ENCODE measurements at places on chromosomes 11 and 22. TPM values are rescaled to one million over a fixed set of nuclear protein-coding genes. Genes with fewer than 3 reads are reported as not detected.
A peak's percentile ranks its signal among the peaks of the same experiment; 100 is the strongest.

GRCh38 chr11:1854132-1854948 is 1.5 kb downstream of the LSP1 start:
- DNase-seq: no peak

GRCh38 chr11:59643390-59643789 is 25.4 kb downstream of the PATL1 start:
- DNase-seq: no peak

DNA sequence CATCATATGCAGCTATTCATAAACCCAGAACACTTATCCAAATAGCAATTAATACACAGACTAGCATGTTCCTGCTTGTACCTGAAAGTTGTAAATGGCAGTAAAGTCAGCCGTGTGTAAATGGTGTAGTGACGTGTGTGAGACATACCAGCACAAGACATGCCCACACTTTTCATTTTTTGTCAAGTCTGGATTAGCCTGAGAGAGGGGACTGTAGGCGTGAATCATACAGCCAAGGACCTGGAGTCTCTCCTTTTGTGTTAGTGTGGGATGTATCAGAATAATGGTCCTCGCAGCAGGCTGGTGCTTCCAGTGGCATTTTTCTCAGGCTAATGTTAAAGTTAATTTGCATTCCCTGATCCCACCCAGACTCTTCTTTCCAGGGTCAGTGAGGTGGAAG is 116.8 kb upstream of the BMAL1 start:
- DNase-seq: peak; percentile 98

DNA sequence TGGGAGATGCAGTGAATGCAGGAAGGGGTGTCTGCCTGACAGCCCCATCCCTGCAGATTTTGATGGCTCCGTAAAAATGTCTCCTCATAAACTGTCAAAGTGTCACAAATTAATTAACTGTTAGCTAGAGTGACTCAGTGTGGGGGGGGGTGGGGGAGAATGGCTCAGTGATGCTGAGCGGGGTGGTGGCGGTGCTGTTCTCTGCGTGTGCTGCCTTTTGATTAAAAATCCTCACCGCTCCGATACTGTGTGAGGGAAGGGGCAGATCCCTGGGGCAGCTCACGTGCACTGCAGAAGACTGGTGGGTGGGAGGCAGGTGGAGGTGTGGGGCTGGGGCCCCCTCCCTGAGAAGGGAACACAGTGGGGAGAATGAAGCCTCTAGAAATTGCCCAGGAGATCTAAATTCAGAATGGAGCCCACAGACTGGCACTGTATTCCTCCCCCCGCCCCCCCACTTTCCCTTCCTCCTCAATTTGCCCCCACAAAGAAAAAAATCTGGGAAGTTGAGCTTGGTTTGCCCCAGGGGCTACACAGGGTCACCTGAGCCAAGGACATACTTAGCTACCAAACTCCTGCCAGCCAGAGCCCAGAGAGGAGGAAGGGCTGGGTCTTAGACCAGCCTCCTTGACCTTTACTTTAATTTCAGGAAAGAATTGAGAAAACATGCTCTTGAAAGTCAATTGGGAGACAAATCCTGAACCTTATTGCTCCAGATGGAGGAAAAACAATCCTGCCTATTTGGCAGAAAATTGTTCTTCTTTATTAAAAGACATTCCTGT is 39.8 kb downstream of the DRD2 start:
- DNase-seq: no peak

DNA sequence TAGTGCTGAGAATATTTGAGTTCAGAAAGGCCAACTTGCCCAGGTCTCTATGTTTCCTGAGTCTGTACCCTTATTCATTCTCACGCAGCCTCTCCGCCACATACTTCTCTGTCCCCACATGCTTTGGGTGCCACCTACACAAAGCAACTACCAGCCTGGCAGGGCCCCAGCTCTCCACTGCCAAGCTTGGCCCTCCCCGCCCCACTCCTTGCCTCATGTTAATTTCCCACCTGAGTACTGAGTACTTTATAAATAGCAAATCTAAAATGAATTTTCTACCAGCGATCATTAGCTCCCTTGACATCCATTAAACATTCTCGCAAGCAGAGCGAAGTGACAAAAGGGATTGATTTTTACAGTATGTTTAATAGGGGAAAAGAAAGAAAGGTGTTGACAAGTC is 20.8 kb downstream of the NTM start:
- no peak for DNase-seq

- no peak for DNase-seq
Measured at GRCh38 chr11:18521122-18521521, 5.6 kb downstream of the TSG101 start.

- DNase-seq: peak; percentile 46
Measured at GRCh38 chr11:119426142-119426541, 3.2 kb upstream of the THY1 start.

DNA sequence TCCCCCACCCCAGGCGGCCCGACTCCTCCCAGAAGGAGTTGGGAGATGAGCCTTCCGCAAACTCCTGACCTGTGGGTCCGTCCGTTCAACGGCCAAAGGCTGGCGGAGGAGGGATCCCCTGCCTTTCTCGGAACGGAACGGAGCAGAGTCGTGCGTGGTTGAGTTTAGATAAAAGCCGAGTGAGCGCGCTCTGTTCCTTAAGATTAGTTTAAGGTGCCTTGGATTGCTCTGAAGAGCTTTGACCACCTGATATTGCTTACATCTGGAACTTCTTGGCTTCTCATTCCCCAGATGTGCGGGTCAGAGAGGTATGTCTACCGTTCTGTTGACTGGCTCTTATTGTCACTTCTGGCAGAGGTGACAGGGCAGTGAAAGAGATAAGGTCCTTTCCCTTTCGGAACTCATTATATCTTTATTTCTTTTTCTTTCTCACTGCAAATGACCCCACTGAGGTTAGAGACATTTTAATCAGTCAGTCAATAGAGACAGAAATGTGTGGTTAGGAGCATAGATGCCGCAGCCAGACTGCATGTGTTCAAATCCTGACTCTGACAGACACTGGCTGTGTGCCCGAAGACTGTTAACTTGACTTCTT is at the start of gene TRIM6:
TRIM6 (plus strand) TSS at position 31 of the 595 bp plus-strand sequence; CDS start at position 292, 261 bp downstream.
- no peak for DNase-seq

DNA sequence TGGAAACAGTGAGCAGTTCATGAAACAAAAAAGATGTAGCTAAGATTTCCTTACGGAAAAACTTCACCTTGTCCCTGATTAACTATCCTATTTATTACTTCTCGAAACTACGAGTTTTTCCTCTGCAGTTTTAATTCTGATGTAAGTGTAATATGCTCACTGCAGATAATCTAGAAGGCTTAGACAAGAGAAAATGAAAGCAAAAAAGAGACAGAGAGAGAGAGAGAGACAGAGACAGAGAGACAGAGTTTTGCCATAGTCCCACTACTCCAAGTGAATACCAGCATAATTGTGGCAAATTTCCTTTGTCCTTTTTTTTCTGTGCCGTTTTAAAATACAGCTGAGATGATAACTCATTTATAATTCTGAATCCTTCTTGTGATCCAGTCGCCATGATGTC is 24.8 kb downstream of the FSHB start:
- DNase-seq: no peak

ZNF202 gene
- 13.8 TPM for total RNA-seq

MS4A14 gene
- not detected for total RNA-seq

TEX54 gene
- total RNA-seq: not detected

Data from foreskin keratinocyte (primary cell).